ENCODE measurements at places on chromosomes 6 and 20.
A peak's percentile ranks its signal among the peaks of the same experiment; 100 is the strongest.

- no peak for DNase-seq
These were observed 76.5 kb downstream of the QKI start for GRCh38 chr6:163490826-163491577.

- DNase-seq, result no peak
These were observed 12.5 kb upstream of the THBD start for GRCh38 chr20:23061734-23062561.

DNA sequence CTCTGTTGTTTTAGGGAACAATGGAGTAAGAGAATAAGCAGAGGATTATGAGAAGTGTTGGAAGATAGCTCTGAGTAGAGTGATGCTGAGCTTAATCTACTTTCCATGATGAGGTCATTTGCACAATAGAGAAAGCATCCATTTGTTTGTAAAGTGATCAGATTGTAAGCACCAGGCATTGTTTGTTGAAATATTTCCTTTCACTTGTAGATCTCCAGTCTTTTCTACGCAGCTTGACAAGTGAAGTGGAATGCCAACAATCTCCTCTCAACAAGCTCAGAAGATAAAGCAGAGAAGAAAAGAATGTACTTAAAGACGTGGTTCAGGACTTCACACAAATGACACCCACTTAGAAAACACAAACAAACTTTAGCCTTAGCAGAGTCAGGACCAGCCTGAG, 80.1 kb upstream of the MARCKS start:
- DNase-seq, result no peak

GRCh38 chr6:166437661-166438060, 54.9 kb upstream of the MPC1 start:
- no peak for DNase-seq

- DNase-seq, result no peak
These were observed 141.6 kb downstream of the BTBD9 start for GRCh38 chr6:38498085-38498484.

DNA sequence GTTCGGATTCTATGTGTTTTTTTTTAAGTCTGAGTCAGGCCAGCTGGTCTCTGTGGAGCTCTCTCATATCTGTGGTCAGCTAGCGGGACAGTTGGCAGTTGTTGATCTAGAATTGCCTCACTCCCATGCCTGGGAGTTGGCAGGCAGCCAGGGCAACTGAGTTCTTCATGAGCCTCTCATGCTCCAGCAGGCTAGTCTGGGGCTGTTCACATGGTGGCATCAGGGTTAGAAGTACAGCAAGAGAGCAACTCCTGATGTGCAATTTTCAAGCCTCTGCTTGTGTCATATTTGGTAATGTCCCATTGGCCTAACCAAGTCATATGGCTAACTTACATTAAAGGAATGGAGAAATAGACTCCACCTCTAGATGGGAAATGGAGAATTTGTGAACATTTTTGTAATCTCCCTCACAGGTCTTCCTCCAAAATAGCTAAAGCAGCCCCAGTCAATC, 6.7 kb upstream of the IFT52 start:
- no peak for DNase-seq

GRCh38 chr6:15754035-15754705, 91.3 kb upstream of the DTNBP1 start:
- no peak for DNase-seq

DNA sequence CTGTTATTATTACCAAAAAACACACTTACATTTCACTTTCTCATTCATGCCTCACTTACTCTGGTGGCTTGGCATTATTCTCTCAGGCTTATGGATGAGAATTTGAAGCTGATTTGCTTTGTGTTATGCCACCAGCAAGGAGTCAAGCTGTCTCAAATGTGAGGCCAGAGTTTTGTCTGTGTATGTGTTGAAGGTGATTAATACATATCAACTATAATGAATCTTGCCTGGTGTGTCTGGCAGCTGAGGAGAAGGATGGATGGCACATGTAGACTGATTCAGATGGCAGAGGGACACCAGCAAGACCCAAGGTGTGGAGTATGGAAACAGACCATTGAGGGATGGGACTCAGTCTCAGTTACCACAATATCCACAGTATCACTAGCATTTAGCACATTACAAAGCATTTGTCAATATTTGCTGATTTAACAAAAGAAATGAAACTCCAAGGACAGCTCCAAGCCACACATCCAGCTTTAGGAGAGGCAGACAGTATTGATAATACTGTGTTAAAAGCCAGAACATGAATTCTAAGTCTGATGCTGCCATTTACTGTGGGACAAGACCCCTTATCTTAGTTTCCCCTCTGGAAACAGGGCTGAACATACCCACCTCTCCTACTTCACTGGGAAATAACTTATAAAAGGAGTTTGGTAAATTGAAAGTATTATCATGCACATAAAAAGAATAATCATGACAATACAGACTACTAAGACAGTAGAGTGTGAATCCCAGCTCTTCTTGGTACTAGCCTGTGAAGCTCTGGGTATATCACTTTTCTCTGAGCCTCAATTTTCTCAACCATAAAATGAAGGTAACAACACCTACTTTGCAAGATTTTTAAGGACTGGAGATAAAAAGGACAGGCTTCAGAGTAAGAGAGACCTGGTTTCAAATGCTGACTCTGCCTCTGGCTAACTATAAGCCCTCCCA, 11.2 kb downstream of the BCL2L1 start:
- DNase-seq, result no peak

DNA sequence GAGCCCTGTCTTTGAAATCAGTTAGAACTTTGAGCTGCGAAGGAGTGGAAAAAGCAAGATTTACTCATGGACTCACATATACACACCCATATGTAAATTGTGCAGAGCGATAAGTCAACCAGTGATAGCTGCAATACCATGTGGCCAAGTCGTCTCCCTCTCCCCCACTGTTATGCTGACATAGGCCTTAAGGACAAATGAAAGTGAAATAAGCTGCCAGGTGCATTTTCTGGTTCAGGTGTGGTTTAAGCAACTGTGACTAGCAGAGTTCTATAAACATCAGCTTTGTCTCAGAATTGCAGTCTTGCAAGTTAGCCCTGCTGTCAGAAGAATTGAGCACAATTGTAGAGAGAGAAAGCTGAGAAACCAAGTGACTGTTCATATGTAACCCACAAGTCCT, 9.6 kb downstream of the FAM83B start:
- no peak for DNase-seq

DNA sequence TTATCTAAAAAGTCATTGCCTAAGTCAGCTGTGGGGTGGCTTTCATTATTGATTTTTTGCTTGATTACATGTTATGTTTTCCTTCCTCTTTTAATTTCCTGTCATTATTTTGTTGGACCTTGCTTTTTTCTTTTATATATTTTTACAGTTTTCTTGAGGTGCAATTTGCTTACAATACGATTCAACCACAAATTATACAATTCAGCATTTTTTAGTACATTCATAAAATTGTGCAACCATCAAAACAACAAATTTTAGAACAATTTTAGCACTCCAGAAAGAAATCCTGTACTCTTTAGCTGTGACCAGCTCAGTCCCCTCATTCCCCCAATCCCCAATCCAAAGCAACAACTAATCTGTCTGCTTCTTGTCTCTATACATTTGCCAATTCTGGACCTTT, 608.9 kb downstream of the C6orf118 start:
- no peak for DNase-seq

- DNase-seq, result no peak
These were observed 49.9 kb downstream of the CLIC5 start for GRCh38 chr6:45965792-45966191.

GRCh38 chr6:140566781-140567277, 1192.4 kb upstream of the CITED2 start:
- DNase-seq, result no peak

GRCh38 chr20:57576617-57577550, 16.0 kb downstream of the PCK1 start:
- no peak for DNase-seq

GRCh38 chr6:166487148-166487547, 99.3 kb downstream of the RAMACL start:
- no peak for DNase-seq

GRCh38 chr20:42272516-42272915, 654.3 kb upstream of the CHD6 start:
- no peak for DNase-seq

- DNase-seq, result peak; percentile 0
These were observed 71.3 kb downstream of the MANEA start for GRCh38 chr6:95648636-95649035.

- no peak for DNase-seq
These were observed 67.3 kb upstream of the NXT1 start for GRCh38 chr20:23283096-23283850.

GRCh38 chr20:2101057-2101864, at the start of gene STK35:
Gene STK35, plus strand, starts transcription at chr20:2101827. Its CDS starts 55 bp downstream, at chr20:2101882.
- peak; percentile 69 for DNase-seq

GRCh38 chr6:15341311-15342001, 95.6 kb downstream of the JARID2 start:
- no peak for DNase-seq

DNA sequence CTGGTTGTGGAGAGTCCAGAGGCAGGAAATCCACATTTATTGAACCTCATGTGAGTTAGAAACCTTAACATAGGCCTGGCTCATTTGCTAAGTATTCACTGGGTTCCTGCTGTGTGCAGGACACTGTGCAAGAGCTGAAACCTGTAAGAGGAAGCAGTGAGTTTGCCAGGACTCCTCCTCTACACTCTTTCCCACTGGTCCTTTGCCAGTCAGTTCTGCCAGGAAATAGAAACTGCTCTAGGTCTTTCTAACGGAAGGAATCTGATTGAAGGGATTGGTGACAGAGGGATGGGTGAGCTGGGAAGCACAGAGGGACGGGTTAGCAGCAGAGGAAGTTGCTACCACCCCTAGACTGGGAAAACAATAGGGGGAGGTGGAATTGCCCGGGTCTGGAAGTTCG, 234.2 kb upstream of the ECI2 start:
- DNase-seq, result no peak

DNA sequence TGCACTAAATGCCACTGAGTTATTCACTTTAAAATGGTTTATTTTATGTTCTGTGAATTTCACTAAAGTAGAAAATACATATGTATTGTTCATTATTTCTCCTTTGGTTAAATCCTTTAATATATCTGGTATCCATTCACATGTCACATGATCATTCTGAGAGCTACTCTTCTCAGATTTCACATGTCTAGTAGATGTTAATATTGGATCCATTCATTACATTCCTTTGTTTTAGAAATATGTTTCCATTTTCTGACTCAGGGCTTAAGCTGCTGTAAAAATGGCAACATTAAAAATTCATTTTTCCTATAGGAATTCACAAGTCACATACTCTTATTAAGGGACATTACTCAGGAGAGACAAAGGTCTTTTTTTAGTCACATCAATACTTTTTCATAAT, 205.4 kb downstream of the ZFAND3 start:
- no peak for DNase-seq

- DNase-seq, result no peak
These were observed 120.7 kb downstream of the MTFR2 start for GRCh38 chr6:136129365-136129764.

GRCh38 chr6:144314003-144314485, 28.9 kb downstream of the UTRN start:
- DNase-seq, result no peak

- no peak for DNase-seq
These were observed 96.6 kb downstream of the YTHDF1 start for GRCh38 chr20:63119121-63119962.

GRCh38 chr20:32236048-32236533, 28.4 kb downstream of the POFUT1 start:
- no peak for DNase-seq

Measured in activated CD4-positive, alpha-beta T cell treated with anti-CD3 and anti-CD28 coated beads, Interleukin-2, Interleukin-4, amounts not matched to agents 100 ng/mL and 50 ng/mL, durations not matched to agents 16 hours and 8 hours (primary cell).